HTR-8/SVneo (cell line): ENCODE measurements at places on chromosomes 6 and 20.

DNA sequence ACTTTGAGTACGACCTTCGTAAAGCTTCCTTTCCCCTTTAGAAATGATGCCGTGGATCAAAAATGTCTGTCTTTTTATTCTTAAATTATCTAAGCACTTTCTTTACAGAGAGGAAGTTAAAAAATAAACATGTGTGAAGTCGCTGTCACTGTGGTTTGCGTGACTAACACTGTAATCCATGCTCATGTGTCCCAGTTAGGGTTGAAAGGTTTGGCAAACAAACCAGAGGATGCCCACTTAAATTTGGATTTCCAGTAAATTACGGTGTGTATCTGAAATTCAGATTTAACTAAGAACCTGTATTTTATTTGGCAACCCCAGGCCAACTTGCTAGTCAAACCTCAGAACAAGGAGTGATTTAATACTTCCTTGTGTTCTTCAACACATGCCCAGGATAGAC, 21.1 kb downstream of the HLA-DRB1 start:
- DNase-seq = no peak

GRCh38 chr20:35491823-35492222, 36.4 kb downstream of the CEP250 start:
- no peak for DNase-seq

GRCh38 chr6:30915591-30915946, 1.5 kb downstream of the VARS2 start:
- peak; percentile 87 for DNase-seq

- no peak for DNase-seq
Measured at GRCh38 chr6:44411141-44411540, 23.6 kb downstream of the CDC5L start.

DNA sequence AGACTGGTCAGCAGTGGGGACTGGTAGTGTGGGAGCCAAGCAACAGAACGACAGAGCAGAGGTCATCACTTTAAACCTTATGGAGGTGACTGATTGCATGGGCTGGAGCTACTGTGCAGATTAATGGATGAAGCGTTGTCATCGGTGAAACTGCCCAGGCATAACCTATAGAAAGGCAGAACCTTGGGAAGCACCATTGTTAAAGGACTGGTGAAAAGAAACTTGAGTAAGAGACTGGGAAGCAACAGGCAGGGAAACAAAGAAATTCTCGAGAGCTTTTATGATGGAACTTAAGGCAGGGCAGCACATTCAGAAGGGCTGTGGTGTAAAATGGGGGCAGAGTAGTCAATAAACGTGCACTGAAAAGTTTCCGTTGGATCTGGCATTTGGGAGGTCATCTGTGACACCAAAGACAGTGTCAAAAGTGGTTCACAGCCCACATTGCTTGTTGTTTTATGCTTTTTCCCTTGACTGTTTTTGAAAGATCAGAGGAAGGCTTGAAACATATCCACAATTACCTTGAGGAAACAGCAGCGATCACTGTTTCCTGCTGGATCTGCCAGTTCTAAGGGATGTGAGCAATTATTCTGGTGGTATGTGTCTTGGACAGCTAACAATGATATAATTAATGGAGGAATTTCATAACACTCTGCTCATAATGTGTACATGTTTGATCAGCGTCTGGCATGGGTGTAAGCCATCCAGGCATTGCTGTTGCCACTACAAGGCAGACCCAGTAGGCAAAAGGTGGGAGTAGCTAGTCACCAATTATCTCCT, 62.7 kb downstream of the LRRC1 start:
- no peak for DNase-seq

- DNase-seq = no peak
Measured at GRCh38 chr6:141956046-141956761, 176.5 kb upstream of the GJE1 start.

- DNase-seq = no peak
Measured at GRCh38 chr20:61963149-61963548, 102.5 kb downstream of the TAF4 start.

GRCh38 chr20:49210757-49211110, 8.5 kb upstream of the DDX27 start:
- DNase-seq = no peak

DNA sequence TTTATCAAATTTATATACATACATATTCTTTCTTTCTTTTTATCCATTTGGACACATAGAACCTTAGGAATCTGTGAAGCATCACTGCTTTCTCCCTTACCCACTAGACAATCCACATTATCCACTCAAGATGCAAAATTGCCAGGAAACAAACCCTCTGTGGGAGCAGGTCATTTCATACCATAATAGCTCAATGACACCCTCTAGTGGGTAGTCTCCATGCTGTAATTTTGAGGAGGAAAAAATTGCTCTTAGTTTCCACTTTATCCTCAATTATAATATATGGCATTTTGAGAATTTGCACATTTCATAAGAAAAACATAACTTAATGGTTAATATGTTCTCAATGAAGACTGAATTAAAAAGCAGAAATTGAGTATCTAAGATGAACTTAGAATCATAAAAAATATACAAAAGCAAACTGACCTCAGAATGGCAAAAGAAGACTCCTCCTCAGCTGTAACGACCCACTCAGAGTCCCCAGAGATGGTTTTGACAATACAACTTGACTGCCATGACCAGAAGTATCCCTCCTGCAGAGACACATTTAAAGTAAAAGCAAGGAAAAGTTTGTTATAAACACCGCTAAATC, 164.1 kb downstream of the FRK start:
- DNase-seq = peak; percentile 31

GRCh38 chr6:133969921-133970295, 16.9 kb downstream of the TBPL1 start:
- DNase-seq = no peak

DNA sequence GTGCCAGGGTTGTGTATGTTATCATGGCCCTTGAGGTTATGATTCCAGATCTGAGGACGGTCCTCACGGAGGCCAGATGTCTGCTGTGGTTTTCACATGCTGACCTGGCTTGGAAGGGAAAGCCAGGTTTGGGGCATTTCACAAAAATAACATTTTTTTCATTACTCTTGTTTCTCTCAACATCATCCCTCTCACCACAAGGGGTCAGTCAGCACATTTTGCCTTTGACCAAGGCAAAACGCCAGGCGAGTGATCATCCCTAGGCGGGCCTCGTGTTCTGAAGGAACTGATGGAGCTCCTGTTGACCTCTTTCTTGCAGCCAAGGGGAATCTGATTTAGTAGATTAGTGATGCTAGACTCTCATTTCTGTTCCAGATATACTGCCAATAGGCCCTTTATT, 133.5 kb downstream of the TBC1D7 start:
- peak; percentile 50 for DNase-seq
